Stimulated activated CD4-positive, alpha-beta T cell treated with anti-CD3 and anti-CD28 coated beads, Interleukin-1b, Interleukin-23, amount 100 ng/mL, for 48 hours (primary cell): ENCODE measurements at places on chromosomes 6 and 20.

GRCh38 chr6:30378290-30378937 is 33.5 kb downstream of the RPP21 start:
- no peak for DNase-seq

DNA sequence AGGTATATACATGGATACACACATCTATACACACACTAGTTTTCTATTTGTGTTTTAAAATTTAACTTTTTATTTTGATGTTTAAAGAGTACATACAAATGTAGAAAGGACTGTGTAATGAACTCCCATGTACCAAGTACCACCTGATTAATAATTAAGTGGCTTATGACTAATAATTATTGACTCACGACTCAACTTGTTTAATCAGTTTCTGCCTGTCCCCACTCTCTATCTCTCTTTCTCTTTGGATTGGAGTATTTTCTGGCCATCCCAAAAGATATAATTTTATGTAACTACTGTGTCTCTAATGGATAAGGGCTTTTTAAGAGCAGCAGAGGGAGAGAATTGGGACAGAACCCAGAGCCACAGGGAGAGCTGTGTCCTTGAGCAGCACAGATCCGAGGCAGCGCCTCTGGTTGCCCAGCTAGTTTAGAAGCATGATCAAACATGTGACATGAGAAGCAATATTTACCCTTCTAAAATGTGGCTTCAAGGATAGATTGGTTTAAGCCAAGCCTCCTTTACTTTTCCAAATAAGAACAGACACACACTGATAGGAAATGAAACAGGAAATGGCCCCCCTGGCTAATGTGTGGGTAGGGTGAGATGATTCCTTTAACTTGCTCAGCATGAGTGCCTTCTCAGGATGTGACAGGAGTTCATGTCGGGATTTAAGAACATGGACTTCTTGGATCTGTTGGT is 81.0 kb downstream of the ERMARD start:
- no peak for DNase-seq

DNA sequence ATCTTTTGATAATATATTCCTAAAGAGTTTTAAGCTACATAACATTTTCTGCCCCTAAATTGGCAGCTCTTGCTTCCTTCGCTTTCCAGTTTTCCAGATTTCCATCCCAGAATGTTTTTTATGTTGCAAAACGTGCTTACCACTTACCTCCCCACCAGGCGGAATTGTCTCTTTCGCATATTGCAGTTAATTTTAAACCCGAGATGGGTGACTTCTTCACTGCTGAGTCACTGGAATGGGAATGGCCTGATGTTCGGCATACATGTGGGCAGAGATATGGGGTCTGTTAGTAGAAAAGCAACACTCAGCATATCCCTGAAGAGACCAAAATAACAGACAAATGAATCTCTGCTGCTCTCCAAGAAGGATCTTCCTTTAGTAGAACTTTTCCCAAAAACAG is 491.2 kb downstream of the PREX1 start:
- DNase-seq: no peak

- peak; percentile 2 for DNase-seq
These were observed 211.7 kb downstream of the LMBRD1 start for GRCh38 chr6:69584913-69585729.

- DNase-seq: no peak
These were observed at the start of gene CALHM5 for GRCh38 chr6:116511424-116512110. Gene CALHM5, plus strand, starts transcription at chr6:116511639. Its CDS starts 58 bp downstream, at chr6:116511697.

DNA sequence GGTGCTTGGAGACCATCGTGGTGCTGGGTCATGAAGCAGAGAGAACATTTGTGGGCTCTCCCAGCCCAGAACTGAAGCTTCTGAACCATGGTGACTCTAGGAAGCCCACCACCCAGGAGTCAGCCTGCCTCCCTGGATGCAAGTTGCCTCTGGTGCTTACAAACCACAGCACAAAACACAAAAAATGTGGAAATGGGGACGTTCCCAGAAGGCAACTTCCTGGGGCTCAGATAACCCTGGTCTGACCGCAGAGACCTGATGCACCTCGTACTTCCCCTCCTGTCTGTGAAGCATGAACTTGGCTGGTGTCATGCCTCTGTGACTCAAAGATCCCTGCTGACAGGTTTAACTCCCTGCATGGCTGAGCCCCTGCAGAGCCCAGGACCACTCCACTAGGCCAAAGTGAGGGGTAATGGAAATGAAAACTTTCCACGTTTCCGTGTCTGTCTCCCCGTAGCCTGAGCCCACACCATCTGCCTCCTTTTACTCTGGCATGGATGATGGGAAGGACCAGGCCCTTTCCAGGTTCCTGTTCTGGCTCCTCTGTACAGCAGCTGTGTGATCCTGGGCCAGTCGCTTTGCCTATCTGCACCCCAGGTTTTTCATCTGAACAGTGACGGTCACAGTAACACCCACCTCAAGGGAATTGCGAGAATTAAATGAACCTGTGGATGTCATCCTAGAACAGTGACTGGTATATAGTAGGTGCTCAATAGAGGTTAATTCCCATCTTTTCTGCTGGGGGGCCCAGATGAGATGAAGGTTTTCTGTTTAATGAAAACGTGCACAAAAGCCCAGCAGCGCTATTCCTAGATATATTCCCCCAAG is 57.7 kb downstream of the PPP1R16B start:
- DNase-seq: peak; percentile 56

GRCh38 chr20:35791821-35792220 is 20.0 kb downstream of the PHF20 start:
- peak; percentile 25 for DNase-seq

GRCh38 chr6:45677381-45678284 is 299.9 kb upstream of the SUPT3H start:
- peak; percentile 49 for DNase-seq

DNA sequence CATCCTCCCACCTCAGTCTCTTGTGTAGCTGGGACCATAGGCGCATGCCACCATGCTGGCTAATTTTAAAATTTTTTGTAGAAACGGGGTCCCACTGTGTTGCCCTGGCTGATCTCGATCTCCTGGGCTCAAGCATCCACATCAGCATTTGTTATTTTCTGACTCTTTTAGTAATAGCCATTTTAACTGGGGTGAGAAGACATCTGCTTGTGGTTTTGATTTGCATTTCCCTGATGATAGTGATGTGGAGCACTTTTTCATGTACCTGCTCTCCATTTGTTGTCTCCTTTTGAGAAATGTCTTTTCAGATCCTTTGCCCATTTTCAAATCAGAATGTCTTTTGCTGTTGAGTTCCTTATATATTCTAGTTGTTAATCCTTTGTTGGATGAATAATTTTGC is 22.2 kb upstream of the TULP4 start:
- no peak for DNase-seq

- DNase-seq: no peak
These were observed 1.3 kb downstream of the RNF24 start for GRCh38 chr20:4014031-4014474.

DNA sequence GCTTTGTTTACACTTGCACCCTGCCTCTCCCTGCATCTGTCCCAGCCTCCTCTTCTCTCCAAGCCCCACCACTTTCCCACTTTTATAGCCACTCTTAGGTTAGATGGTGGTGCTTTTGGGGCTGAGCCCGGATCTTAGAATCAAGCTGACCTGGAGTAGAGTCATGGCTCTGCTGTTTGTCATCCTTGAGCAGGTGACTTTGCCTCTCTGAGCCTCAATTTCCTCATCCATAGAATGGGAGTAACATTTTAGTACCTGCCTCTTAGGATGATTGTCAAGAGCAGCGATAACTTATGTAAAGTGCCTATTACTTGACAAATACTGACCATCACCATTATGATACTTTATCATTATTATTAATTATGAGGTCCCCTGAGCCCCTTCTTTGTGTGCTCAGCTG is 48.2 kb downstream of the CPNE5 start:
- no peak for DNase-seq

- no peak for DNase-seq
These were observed 59.1 kb upstream of the SMOC2 start for GRCh38 chr6:168381726-168382458.

GRCh38 chr6:52839124-52840055 is 1.2 kb downstream of the GSTA5 start:
- DNase-seq: peak; percentile 47

- no peak for DNase-seq
These were observed 116.2 kb downstream of the KCNQ5 start for GRCh38 chr6:72738091-72738490.

DNA sequence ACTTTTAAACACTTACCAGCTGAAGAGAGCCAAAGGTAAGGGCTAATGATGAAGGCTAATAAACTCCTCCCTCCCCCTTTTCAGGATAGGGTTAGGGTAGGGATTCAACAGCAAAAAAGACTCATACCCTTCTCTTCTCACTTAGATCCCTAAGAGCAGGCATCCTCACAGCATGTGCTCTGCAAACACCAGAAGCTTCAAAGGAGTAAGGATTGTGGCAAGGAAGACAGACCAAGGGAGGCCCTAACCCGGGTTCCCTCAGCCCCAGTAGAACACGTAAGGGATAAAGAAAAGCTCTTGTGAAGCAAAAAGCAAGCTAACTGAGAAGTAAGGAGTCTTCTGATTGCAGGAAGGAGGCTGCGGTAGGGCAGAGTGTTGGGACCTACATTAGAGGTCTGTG is 11.6 kb downstream of the MAP3K7 start:
- DNase-seq: no peak

DNA sequence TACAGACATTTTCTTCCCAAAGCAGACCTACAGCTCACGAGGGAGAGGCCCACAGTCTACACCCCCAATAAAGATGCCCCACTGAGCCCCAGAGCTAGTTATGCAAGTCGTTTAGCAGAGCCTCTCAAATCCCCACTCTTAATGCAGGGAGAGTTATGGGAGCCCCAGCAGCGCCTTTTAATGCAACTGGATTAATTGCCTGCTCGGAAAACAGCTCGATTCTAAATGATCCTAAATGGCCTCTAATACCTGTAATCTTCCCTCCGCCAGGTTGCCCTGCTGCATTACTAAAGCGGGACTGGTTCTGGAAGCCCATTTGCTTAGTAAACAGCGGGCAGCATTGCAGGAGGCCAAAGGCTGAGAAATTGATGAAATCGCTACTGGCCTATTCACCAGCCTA is 656.9 kb downstream of the PTPRT start:
- no peak for DNase-seq
